Stimulated activated CD4-positive, alpha-beta T cell treated with anti-CD3 and anti-CD28 coated beads, TNF-alpha, amount 100 ng/mL, for 1 hour (primary cell): ENCODE measurements at places on chromosomes 12 and 14.

DNA sequence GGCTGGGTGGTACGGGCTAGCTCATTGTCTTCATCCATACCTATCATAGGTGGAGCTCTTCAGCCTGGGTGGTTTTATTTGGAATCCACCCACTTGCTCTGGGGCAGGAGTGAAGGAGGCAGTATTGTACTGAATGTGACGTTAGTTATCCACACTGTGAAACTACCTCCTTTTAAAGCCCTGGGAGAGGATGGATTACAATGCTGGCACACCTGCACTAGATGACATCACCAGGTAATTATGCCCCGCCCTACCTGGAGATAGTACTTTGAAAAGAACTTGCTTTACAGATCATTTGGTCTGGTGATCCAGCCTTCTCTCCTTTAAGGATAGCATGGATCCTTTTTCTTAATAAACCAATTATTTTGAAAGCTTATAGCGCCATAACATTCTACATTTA, 78.0 kb downstream of the B4GALNT3 start:
- no peak for DNase-seq

GRCh38 chr12:4320497-4320852, 538 bp upstream of the TIGAR start:
- no peak for DNase-seq

DNA sequence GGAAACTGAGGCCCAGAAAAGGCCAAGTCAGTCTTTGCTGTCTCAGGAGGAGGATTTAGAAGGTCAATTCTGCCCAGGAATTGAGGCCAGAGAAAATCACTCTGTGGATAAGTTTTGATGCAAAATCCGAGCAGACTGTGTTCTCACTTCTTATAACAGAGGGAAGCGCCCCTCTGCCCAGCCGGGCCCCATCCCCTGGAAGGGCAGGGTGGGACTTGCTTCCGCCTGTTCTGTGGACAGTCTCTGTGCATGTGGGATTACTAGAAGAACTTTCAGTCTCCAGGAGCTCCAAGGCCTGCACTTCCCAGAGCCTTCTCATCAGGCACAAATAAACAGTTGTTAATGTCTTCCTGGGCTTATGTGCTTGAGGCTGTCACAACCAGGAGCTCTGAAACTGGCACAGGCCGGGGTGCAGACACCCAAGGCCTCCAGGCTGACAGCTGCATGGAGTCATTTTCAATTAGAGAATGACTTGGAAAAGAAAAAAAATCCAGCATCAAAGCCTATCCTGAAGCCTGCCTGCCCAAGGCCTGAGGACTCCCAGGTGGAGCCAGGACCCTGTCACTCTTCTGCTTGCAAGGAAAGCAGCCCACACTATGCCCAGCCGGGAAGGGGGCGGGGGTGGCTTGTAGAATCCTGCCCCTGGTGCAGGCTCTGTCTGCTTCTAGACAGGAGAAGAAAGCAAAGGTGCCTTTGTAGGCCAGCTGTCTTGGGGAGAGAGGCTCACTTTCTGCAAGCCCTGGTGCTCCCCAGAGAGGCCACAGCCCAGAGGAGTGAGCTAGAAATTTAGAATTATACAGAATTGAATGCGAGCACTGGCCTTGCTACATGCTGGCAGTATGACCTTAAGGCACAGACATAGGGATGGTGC, 84.7 kb downstream of the NTF3 start:
- no peak for DNase-seq

- peak; percentile 34 for DNase-seq
These were observed 56.0 kb downstream of the PPP2R5C start for GRCh38 chr14:101817501-101818001.

DNA sequence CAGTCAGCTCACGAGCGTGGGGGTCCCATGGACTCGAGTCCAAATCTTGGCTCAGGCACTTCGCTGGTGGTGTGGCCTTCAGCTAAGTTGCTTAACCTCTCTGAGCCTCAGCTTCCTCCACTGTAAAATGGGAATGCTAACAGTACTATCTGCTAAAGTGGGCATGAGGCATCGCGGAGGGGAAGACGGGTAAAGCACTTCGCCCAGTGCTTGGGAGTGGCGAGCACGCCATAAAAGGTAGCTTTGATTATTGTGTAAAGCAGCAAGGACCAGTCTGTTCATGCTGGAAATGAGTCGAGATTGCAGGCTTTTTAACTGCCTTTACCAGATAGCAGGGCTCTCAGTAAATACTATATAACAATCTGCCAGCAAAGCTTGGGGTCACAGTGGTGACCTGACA, 24.5 kb downstream of the HRK start:
- no peak for DNase-seq

GRCh38 chr12:102436867-102437266, 43.5 kb downstream of the IGF1 start:
- DNase-seq, result no peak

DNA sequence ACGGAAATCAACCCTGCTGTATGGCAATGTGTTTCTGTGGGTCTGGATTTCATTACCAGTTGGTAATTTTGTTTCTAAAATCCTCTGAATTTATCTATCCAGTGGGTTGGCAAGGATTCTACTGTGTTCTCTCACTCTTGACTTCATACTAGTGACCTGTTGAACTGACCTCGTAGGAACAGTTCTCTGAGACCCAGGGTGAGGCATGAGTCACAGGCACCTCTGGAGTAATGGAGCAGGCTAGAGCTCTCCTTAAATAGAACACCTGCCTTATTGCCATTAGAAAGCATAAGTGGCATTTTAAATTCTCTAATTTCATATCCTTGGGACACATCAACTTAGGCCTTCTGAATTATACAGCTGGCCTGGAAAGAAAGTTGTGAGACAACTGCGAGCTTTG, 258.3 kb upstream of the NAV3 start:
- DNase-seq, result no peak

DNA sequence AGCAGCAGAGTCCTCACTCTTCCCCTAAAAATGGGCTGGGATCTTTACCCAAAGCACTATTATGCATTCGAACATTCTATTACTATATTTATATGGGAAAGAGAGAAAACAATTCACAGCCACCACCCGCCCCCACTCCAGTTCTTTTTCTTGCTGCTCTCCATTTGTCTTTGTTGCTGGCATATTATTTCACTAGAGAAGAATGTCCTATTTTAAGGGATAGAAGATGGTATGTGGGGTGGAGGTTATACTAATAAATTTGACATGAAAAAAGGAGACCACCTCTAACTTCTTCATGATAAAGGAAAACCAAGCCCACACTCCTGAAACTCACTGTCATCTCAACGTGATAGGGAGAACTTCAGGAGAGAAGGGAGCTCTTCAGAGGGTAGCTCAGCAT, 28.5 kb upstream of the NTF3 start:
- no peak for DNase-seq

- DNase-seq, result no peak
These were observed 53.7 kb downstream of the FBXL14 start for GRCh38 chr12:1540690-1541089.

GRCh38 chr12:48482930-48483329, 632 bp downstream of the C12orf54 start:
- DNase-seq, result no peak

DNA sequence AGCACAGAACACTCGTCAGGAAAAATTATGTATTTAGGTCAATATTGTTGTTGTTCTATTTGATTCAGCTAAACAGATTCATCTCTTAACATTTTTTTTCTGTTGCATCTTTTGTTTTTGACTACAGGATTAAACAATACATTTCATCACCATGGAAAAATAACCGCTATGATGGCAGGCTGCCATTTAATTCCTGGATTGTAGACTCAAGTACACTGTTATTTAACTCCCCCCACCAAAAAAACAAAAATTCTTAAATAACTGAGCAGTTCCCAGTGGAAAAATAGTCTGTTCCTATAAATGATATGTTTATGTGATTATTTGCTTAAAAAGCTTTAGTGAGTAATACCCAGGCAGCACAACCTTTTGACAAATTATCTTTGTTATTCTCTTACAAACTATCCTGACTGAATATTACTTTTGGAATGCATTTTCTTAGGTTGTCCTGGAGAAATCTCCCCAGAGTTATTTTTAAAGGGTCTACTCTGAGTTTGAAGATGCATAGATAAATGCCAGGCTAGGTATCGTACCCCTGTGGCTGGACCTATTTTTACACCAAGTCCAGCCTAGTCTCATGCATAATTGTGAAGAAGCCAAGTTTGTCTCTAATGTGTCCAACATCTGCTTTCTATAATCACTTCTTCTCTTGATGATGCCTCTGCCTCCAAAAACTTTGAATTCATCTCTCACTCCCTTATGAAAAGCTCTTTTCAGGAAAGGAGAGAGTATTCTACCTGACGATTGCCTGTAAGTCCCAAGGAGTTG, 3.7 kb downstream of the KERA start:
- no peak for DNase-seq

DNA sequence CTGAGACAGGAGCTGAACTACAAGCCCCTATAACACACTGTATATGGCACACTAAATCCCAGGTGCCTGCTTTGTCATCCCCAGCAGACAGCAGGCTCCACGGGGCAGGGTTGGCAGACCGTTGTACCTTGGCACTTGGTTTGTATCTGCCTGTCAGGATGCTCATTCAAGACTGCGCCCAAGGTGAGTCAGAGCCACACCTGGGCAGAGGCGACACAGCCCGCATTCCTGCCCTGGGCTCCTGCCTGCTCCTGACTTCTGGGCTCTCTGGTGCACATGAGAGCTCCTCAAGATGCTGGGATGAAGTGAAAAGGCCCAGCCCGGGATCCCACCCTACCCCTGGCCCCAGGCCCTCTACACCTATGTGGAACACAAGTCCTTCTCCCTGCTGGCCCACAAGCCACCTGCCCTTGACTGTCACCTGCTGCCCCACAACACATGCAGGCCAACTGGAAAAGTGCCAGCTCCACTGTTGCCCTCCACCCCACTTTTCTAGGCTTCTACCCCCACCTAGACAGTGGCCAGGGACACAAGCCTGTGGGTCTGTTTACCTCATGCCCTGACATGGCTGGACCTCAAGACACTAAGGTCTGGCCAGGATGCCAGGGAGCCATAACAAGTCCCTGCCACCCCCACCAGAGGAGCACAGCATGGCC, 30.8 kb upstream of the PNMA1 start:
- DNase-seq, result no peak

DNA sequence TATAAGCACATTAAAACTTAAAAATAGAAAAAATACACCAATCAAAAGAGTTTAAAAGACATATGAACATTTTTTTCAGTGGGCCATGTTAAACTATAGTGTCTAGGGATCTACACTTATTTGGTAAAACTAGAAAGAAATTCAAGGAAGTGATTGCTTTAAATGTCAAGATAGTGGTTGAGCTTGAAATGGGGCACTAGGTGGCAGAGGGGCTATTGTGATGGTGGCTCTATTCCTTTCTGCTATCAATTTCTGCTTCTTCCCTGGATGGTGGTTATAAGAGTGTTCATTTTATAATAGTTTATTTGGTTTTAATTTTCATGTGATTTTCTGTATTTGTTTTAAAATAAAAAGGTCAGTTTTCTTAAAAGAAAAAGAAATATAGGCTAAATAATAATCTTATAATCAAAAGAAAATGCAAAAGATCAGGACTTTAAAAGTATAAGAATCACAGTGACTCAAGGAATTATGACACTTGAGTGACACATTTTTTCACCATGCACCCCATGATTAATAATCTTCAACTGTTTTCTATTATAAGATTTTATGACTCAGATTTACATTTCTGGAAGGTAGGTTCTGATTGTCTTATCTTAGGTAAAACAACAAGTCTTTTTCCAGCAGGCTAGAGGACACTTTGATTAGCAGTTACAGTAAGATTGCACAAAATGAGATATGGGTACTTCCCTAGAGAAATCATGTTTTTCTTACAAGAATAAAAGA, 137.5 kb downstream of the FSCB start:
- no peak for DNase-seq

DNA sequence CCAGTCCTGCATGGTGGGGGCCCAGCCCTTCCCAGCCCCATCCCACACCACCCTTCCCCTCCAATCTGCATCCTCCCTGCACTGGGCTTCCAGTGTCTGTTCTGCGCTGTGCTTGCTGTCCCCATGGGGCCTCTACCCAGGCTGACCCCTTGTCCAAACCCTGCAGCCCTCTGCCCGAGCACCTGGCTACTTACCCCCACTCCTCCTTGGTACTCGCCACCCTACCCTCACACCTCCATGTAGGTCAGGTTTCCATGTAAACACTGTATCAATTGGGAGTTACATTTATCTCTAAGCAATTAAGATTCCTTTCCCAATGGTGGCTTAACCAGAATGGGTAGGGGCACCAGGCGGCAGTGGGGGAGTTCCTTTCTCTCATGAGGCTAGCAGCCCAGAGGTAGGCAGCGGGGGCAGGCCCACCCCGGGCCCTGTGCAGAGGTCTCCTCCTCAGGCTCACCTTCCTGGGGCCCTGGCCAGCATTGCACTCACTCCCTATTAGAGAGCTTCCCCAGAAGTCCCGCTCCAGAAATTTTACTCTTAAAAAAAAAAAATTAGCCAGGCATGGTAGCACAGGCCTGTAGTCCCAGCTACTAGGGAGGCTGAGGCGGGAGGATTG, 76.6 kb upstream of the CCND2 start:
- no peak for DNase-seq

- DNase-seq, result no peak
These were observed 14.5 kb upstream of the IL22 start for GRCh38 chr12:68267892-68268396.

GRCh38 chr14:54140551-54140950, 183.9 kb upstream of the BMP4 start:
- DNase-seq, result no peak

- no peak for DNase-seq
These were observed 10.2 kb downstream of the BAG5 start for GRCh38 chr14:103552011-103552845.

- DNase-seq, result no peak
These were observed 42.6 kb downstream of the SH2B3 start for GRCh38 chr12:111448266-111448830.

- DNase-seq, result no peak
These were observed 23.4 kb downstream of the SYNDIG1L start for GRCh38 chr14:74402401-74403251.

DNA sequence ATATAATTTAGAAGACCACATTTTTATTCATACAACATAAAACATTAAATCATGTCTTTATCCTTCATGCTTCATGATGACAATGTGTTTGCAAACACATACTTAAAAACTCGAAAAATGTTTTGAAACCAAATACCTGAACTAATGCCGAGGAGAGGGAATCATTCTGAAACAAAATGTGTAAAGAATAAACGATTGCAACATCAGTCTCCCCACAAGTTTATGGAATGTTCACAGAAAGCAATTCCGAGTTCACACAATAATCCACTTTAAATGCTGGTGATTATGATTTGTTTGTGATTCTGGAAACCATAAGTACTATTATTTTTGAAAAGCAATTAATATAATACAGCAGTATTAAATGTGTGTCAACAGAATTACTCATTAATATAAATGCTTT, 84.5 kb upstream of the PDZRN4 start:
- no peak for DNase-seq

DNA sequence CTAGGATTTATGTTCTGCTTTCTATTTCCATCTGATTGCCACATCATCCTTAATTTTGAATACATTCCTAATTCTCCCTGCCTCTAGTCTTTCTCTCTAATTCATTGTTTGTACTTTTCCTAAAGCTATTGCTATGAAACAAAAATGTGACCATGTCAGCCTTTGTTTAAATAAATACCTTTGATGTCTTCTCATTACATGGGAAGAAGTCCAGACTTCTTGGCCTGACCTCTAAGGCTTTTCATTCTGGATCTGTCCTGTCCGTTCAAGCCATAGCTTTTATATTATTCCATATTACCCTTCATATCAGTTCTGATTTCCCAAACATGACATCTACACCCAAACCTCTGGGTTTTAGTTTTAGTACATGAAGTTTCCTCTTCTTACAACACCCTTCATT, 91.4 kb downstream of the CDK17 start:
- DNase-seq, result no peak
